Stimulated activated CD4-positive, alpha-beta T cell treated with anti-CD3 and anti-CD28 coated beads, Interleukin-15, amount 100 ng/mL, for 48 hours (primary cell): ENCODE measurements at places on chromosomes 13 and 19.

GRCh38 chr13:22903925-22904324 is 276.9 kb upstream of the SGCG start:
- no peak for DNase-seq

GRCh38 chr19:49716154-49716553 is 25.2 kb downstream of the CPT1C start:
- DNase-seq: no peak

DNA sequence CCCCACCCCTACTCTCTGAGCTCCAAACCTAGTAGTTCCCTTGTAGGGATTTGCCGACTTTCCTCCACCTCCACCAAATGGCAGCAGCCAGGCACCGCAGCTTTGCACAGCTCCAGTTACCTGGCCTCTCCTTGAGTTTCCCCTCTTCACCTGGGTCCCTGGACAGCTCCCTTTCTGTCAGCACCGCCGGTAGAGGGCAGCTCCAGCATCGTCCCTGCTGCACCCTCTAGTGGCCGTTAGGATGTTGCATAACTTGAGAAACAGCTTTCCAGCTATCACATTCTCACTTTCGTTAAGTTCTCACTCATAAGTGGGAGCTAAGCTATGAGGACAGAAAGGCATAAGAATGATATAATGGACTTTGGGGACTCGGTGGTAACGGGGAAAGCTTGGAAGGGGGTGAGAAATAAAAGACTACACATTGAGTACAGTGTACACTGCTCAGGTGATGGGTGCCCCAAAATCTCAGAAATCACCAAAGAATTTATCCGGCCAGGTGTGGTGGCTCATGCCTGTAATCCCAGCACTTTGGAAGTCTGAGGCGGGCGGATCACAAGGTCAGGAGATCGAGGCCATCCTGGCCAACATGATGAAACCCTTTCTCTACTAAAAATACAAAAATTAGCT is 60.4 kb upstream of the OLFM4 start:
- peak; percentile 33 for DNase-seq

DNA sequence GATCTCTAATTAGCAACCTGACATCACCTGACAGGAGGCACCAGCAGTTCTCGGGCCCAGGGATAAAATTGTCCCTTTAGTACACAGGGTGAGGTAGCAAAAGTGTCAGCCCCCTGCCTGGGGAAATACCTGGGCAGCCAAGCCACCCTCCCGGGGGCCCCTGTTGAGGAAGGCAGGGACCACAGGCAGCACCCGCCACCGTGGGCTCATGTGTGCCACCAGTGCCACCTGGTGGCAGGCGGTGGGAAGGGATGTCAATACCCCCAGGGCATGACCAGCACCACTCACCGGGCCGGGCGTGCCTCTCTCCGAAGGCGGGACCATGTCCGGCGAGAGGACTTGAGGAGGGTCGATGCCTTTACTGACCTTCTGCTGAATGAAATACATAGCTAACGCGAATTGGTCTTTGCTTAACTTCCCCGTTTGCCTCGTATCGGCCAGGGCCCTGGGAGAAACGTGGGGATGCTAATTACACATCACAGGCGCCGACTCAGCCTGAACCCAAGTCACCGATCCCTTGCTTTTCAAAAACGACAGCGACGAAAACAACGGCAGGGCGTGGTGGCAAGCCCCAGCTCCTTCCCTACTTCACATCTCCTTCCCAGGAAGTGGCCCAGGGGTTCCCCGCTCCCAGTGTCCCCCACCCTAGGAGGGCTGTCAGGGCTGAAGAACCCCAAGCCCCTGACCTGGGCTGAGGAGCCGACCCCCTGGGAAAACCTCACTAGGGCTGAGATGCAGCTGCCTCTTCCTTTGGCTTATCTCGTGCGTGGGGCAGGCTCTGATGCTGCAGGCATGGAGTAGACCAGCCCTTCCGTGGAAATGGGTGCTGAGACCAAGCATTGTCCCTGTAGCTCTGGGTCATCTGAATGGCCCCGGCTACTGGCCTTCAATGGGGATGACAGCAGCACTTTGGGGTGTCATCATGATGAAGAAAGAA is 53.8 kb downstream of the EPS15L1 start:
- DNase-seq: peak; percentile 50

GRCh38 chr13:44786756-44787155 is 202.5 kb downstream of the NUFIP1 start:
- DNase-seq: no peak
